Spleen (tissue), 13 donors: ENCODE measurements at places on chromosomes 1 and 21. TPM values are rescaled to one million over a fixed set of nuclear protein-coding genes. Genes with fewer than 3 reads are reported as not detected.

- no peaks in the 10 kb centered on the region for H3K36me3 ChIP-seq
- H3K27me3 ChIP-seq = no peaks in the 10 kb centered on the region
- peaks cover 21% of the 10 kb centered on the region for H3K4me1 ChIP-seq
- DNase-seq = no peak
Observed at GRCh38 chr1:39690794-39691382, 345 bp downstream of the HPCAL4 start.

The PRR9 gene
- not detected for total RNA-seq

The GSTM5 gene
- 13.1 TPM for total RNA-seq

- H3K27ac ChIP-seq = peak overlapping the region; percentile 41
- H3K4me1 ChIP-seq = peaks cover 39% of the 10 kb centered on the region
- no peaks in the 10 kb centered on the region for H3K36me3 ChIP-seq
- peak overlapping the region; percentile 12 for H3K4me3 ChIP-seq
Observed at GRCh38 chr1:27668808-27669723, 2.9 kb downstream of the IFI6 start.

DNA sequence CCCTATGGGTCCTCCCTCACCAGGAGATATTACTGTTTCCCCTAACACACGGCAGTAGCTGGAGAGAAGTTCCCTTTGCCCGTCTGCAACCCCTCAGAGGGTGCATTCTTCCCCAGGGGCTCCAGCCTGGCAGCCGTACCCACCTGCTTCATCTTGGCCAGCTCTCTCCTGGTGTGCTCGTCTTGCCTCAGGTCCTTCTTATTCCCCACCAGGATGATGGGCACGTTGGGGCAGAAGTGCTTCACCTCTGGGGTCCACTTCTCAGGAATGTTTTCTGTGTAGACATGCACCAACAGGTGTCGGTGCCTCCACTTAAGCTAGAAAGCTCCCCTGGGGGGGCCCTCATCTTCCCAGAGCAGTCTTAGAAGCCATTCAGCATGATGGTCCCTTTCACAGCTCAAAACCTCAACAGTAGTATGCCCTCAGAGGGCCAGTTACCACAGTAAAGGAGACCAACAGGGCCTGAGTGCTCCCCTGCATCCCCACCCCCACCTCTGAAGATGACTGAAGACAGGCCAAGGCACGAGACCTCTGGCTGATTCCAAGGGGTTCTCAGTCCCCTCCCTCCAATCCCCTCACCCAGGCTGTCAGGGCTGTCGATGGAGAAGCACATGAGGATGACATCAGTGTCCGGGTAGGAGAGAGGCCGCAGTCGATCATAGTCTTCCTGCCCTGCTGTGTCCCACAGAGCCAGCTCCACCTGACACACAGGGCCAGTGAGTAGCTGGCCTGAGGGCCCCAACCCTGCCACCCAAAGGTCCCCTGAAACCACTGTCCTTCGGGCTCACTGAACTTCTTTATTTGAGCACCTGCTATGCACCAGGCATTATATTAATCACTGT lies 4.3 kb downstream of the RHOC start:
- peaks cover 5% of the 10 kb centered on the region for H3K27me3 ChIP-seq
- no peak overlapping the region for H3K4me3 ChIP-seq
- peaks cover 51% of the 10 kb centered on the region for H3K36me3 ChIP-seq
- H3K27ac ChIP-seq = peak overlapping the region; percentile 76
- H3K4me1 ChIP-seq = peaks cover 65% of the 10 kb centered on the region

The SH3BGRL3 gene
- 261 TPM for total RNA-seq

The TMIGD3 gene
- 12.2 TPM for total RNA-seq

The ALPL gene
- total RNA-seq = 125 TPM

- H3K4me3 ChIP-seq = no peak overlapping the region
- DNase-seq = no peak
- H3K27me3 ChIP-seq = no peaks in the 10 kb centered on the region
- H3K36me3 ChIP-seq = no peaks in the 10 kb centered on the region
- H3K4me1 ChIP-seq = peaks cover 17% of the 10 kb centered on the region
Observed at GRCh38 chr1:56295949-56296929, 283.1 kb downstream of the PLPP3 start.

The FCN3 gene
- 7.7 TPM for total RNA-seq

DNA sequence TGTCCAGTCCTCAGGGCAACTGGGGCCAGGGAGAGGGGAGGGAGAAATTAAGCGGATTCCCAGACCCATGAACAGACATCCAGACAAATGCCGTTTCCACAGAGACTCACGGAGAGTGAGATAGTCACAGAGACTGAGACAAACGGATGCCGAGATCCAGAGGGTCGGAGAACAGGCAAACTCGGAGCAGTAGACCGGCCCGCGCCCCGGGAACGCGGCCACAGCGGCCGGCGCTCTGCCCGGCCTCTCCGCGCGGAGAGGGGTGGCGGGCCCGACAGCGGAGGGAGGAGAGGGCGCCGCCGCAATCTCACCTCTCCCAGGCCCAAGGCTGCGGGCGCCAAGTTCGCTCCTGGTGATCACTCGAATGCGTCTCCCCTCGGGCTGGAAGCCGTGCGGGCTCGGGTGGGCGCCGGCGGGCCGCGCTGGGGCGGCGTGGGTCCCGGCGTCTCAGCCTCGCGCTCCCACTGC lies 831 bp upstream of the FOXD2 start:
- DNase-seq = no peak
- peaks cover 27% of the 10 kb centered on the region for H3K4me1 ChIP-seq
- H3K4me3 ChIP-seq = peak overlapping the region; percentile 67
- no peaks in the 10 kb centered on the region for H3K36me3 ChIP-seq
- peaks cover 61% of the 10 kb centered on the region for H3K27me3 ChIP-seq

The KMO gene
- total RNA-seq = 15.8 TPM

The DLGAP3 gene
- 1.3 TPM for total RNA-seq

- peaks cover 34% of the 10 kb centered on the region for H3K27me3 ChIP-seq
- DNase-seq = no peak
- H3K4me1 ChIP-seq = peaks cover 19% of the 10 kb centered on the region
- no peaks in the 10 kb centered on the region for H3K36me3 ChIP-seq
- H3K4me3 ChIP-seq = no peak overlapping the region
Observed at GRCh38 chr1:147086129-147086528, 86.1 kb downstream of the PRKAB2 start.
